Amniotic stem cell (primary cell): ENCODE measurements at places on chromosomes 5 and 9.

DNA sequence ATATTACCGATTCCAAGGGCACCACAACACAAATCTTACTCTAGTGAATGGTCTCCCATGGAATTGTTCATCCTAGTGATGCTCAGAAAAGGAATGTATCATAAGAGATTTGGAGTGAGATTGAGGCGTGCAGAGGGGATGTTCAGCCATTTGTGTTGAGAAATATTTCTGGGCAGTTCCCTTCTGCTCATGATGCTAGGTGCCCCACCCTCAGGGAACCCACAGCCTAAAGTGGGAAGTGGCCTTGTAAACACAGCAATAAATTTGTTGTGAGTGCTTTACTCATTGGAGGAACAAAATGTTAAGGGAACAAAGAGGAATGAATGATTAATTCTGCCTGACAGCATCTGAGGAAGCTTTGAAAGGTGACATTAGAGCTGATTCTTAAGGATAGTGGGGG is 129.9 kb downstream of the TLE4 start:
- DNase-seq: no peak

DNA sequence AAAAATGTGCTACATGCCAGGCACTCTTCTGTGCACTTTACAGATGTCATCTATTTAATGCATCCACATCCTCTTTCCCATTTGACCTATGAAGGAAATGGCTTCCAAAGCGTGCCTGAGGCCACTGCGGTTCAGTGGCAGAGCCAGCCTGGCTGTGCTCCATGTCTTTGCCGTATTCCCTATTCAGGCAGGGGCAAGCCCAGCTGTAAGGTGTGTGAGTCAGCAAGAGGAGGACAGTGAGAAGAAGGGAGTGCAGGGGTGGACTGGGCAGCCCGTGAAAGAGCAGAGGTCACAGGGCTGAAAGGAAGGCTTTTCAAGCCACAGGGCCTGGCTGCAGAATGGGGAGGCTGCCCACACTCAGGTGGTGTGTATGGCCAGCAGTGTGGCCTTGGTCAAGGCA is 91.7 kb downstream of the HRH2 start:
- DNase-seq: no peak

GRCh38 chr5:110852053-110852452 is 113.2 kb downstream of the SLC25A46 start:
- no peak for DNase-seq

GRCh38 chr9:107485458-107486043 is 4.0 kb downstream of the KLF4 start:
- no peak for DNase-seq

DNA sequence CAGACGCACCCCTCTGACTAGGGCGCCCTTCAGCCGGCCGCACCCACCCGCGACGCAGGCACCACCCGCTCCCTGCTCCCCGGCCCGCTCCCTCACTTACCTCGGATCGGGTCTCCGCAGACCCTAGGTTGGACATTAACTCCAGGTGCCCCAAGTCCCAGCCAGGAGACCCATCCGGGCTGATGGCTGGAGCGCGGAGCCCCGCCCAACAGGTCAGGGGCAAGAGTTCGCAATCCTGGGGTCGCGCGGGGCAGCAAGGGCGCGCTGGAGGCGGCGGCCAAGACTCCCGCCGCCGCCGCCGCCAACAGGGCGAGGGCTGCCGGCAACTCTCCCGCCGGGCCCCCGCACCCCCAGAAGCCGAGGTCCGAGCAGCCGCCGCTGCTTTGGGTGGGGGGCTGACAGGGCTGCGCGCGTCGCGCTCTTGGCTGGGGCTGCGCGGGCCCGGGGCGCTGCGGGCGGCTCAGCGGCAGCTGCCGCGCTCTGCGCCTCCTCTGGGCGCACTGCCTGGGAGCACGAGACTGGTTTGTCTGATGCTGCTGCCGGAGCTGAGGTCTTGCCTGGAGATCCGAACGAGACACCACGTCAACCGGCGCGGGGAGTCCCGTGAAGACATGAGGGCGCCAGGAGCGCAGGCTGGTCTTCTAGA is at the start of gene GDNF:
TSS of gene GDNF (minus strand) at position 635 of the 646 bp plus-strand sequence. CDS start 5,245 bp downstream, outside the sequence.
- DNase-seq: no peak

GRCh38 chr5:154047324-154047723 is 8.6 kb downstream of the MFAP3 start:
- no peak for DNase-seq

- DNase-seq: no peak
Observed at GRCh38 chr9:92633614-92634278, 36.2 kb downstream of the IPPK start.

GRCh38 chr5:14663734-14664269 is 716 bp upstream of the OTULIN start:
- no peak for DNase-seq

DNA sequence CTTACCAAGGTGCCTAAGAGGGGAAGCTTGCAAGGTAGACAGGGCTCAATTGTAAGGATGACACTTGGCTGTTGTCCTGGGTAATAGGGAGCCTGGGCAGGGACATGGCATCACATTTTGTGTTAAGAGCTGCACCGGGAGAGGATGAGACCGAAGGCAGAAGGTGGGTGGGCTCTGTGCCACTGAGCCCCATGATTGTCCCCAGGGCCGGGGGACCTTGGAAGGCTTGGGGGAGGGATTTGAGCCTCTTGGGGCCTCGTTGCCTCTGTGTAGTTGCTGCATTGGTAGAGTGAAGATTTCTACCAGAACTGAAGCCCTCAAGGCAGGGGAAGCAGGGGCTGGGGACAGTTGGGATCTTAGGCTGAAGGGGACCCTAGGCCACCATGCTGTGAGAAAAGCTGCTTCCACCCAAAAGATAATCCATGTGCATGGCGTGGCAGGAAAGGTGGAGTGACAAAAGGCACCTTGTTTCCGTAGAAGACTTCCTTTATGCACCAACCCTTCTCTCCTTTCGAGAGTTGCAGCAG is 11.9 kb downstream of the FGF18 start:
- DNase-seq: no peak

GRCh38 chr5:56670916-56671315 is 144.4 kb upstream of the MAP3K1 start:
- no peak for DNase-seq
